ENCODE measurements at places on chromosomes 7 and 10.

DNA sequence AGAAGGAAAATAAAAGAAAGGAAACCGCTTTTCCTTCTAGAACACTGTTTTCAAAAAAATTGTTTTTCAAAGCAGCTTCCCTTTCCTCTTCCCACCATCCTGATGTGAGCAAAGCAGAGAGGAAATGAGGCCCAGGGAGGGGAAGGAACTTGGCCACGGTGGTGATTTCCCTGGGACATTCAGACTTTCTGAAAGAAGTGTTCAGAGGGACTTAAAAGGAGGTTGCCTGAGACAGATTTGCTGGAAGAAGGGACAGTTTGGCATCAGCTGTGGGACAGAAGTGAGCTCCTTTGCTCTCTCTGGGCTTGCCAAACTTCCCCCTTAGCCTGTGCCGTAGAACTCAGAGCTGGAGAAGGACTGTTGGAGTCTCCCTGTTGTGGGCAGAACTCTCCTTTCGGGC lies 30.3 kb downstream of the ADCYAP1R1 start:
- no peak for DNase-seq

DNA sequence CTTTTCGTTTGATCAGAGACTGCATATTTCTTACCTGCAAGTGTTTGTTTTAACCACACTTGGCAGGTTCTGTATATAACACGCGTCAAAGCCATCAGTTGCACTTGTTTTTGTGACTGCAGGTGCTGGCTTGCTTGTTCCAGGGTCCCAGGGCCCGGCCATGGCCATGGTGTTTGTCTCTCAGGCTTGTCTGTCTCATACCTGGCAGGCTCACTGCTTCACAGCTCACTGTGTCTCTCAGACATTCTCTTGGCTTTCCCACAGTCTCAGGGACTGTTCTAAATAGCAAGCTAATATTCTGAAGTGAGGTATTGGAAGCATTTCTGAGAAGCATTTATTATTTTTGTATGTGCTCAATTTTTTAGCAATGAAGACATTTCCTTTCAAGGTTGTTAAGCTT lies 46.9 kb downstream of the GPR141 start:
- DNase-seq: no peak

DNA sequence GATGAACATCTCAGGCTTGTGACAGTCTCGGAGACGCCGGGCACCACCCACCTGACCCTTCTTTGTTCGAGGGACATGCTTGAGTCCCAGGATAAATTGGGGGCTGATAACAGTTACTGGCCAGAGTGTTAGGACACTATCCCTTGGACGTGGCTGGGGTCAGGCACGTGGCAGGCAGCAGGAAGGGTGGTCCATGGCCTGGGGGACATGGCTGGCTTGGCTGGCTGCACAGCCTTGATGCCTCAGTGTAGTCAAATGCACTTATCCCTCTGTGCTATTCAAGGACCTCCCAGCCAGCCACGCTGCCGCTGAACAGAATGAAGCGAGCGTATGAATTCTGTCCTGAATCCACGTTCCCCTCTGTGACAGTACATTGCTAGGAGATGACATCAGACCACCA lies 662.0 kb upstream of the FOXK1 start:
- no peak for DNase-seq

DNA sequence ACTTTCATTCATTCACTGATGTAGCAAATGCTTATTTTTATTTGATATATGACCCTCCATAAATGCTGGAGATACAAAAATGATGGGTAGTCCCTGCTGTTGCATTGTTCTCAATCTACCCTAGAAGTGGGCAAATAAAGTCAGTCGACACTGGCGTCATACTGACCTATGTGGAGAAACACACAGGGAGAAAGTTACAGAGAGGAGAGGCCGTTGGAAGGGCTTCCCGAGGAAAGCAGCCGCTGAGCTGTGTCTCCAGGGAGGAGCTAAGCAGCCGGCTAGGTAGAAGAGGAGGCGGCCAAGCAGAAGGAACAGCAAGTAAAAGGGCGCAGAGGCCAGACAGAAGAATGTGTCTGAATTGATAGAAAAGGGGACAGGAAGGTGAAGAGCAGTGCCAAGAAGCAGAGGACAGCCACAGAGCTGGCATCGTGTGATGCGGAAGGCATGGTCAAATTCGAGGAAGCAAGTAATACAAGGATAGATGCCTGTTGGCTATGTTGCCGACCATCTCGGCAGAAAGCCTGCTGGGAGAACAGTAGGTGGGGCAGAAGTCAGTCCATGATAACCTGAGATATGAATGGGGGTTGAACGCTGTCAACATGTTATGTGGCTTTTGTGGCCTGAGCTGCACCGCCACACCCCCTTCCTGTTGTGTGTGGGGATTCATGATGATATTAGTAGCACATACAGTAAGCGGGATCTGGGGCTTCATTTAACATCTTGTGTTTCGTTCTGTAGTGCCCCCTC lies 25.9 kb downstream of the ST8SIA6 start:
- peak; percentile 83 for DNase-seq

DNA sequence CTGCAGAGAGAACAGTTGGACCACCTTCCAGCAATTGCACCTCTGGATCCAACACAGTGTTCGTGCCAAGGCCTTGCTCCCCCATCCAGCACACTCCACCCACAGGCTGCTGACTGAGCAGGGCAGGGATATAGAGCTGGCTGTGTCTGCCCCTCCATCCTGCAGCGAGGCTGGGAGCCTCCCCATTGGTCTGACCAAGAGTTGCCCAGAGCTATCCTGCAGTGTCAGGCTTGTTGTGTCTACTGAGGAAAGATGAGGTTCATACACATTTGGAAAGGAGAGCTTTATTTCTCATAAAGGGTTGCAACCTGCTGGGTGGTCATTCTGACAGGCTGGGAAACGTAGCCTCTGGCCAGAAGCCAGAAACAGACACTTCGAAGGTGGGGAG lies 27.1 kb downstream of the PRF1 start:
- no peak for DNase-seq

DNA sequence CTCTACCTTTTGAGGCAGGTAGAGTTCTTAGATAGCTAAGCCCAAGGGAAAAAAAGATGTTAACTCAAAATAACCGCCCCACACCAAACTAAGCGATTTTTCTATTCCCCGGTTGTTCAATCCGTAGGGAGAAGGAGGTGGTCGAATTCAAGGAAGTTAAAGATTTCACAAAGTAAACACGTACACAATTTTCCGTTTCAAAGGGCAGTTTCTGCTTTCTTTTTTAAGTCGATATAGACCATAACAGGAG lies 842 bp downstream of the KBTBD2 start:
- DNase-seq: no peak

Data from CD4-positive, alpha-beta T cell treated with Interleukin-6 at 100 ng/mL for 8 hours (primary cell).